ENCODE measurements at places on chromosomes 5 and 9.

DNA sequence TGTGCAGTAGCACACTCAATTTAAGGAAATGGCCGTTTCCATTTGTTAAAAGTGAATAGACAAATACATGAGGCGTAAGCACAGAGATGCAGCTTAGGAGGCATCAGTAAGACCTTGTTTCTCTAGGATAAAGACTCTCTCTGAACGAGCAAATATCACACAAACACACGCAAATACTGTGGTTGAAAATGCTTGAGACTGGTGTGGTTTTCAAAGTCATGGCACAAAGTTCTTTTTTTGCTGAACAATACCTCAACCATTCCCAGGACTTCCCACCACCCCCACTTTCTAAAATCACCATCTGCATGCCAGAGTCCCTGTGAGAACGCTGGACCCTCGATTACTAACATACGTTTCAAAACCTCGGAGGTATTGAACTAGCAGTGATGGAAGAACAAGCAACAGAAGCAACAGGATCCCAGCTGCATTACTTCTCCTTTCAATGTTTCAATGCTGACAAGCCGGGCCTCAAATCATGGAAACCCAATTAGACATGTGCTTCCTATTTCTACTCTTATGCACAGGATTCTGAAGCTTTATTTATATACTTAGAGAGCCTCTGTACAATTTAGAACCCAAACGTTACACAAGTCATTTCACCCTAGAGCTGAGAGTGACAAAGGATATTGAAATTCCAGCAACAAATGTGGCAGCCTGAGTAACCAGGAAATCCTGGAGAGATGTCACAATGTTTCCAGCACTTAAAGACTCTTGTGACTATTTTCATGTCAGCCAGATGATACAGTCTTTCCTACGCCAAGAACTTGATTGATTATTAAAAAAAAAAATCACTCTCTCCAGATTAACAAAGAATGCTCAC, 63.9 kb downstream of the CDC14B start:
- no peak for DNase-seq

GRCh38 chr9:91159664-91160121, 202.0 kb downstream of the AUH start:
- DNase-seq: no peak

DNA sequence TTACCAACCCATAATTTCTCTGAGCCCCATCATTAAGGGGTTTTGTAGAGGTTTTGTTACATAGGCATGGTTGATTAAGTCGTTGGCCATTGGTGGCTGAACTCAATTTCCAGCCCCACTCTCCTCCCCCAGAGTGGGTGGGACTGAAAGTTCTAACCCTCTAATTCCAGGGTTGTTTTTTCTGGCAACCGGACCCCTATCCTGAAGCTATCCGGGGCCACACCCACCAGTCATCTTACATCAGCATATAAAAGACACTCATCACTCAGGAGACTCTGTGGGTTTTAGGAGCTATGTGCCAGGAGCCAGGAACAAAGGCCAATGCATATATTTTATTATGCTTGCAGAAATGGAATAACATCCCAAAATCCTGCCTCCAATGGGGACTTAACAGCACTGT, 186.0 kb downstream of the NXNL2 start:
- DNase-seq: no peak

- DNase-seq: no peak
These were observed 283.9 kb upstream of the RFX3 start for GRCh38 chr9:3809724-3810123.

DNA sequence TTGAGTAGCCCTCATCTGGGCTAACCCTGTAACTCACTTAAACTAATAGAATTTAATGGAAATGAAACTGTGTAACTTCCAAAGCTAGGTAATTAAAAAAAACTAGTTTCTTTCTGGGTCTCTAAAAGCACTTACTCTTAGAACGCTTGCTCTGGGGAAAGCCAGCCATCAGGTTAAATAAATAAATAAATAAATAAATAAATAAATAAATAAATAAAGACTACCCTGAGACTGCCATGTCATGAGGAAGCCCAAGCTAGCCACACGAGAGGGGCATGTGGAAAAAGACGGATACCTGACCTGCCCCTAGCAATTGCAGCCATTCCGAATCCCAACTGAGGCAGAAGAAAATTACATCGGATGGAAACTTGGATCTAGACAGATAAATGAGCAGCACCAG, 51.3 kb upstream of the FER start:
- no peak for DNase-seq

DNA sequence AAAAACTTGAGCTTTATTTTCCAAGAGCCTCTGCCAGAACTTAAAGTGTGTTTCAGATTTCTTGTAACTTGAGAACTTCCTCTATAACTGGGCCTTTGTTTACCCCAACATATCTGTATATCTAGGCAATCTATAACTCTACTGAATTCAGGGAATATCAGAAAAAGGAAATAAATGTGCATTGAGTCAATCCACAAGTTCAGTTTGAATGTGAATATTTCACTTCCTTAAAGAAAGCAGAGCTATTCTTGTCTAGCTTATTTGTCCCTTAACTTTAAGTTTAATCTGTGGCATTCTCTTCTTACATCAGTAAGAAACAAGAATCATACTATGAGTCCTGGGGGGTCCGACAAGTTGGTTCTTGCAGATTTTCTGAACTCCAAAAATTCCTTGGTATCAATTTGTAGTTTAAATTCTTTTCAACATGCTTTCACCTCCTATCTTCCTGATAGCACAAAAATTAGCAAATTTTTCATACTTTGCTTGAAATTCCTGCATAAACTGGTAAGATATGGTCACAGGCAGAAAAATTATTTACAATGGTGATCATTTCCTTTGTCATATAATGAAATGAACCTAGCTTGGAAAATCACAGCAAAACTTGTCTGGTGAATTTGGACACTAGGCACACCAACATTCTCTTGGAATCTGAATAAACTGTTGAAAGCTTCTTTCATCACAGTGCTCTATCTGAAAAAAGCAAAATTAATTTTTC, 19.8 kb upstream of the ITGA1 start:
- no peak for DNase-seq

GRCh38 chr9:13113751-13114150, 165.7 kb downstream of the MPDZ start:
- DNase-seq: no peak
